ENCODE measurements at places on chromosomes 1 and 21.

- DNase-seq = no peak
These were observed 70.6 kb upstream of the GCLM start for GRCh38 chr1:93979718-93980319.

DNA sequence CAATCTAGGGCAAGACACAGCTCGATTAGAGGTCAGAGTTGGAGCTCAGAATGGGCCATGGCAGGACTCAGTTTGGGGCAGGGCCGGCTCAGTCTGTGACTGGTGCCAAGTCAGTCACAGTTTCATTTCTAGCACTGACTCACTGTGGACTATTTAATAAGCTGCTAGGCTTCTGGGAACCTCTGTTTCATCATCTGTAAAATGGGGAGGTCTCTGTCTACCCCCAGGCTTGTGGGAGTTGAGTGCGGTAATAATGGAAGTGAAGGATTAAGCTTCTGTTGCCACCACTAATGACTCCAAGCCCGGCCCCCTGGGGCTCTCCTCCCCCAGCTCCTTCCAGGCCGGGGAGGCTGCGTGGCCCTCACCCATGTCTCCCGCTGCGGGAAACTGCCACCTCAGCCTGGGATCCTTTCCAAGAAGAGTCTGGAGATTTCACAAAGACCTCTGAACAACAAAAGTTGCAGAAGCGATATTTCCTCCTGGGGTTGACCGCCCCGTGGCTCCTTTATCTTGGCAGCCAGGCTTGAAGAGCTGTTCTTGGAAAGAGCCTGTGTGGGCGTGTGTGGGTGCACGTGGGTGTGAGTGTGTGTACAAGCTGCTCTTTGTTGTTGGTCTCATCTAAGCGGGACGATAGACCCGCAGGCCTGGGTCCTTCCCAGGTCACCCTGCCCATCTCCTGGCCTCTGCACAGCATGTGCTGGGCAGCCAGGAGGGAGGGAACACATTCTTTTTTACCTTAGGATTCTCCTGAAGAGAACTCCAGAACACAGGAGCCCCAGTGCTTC lies 29.1 kb downstream of the KNCN start:
- DNase-seq = no peak

DNA sequence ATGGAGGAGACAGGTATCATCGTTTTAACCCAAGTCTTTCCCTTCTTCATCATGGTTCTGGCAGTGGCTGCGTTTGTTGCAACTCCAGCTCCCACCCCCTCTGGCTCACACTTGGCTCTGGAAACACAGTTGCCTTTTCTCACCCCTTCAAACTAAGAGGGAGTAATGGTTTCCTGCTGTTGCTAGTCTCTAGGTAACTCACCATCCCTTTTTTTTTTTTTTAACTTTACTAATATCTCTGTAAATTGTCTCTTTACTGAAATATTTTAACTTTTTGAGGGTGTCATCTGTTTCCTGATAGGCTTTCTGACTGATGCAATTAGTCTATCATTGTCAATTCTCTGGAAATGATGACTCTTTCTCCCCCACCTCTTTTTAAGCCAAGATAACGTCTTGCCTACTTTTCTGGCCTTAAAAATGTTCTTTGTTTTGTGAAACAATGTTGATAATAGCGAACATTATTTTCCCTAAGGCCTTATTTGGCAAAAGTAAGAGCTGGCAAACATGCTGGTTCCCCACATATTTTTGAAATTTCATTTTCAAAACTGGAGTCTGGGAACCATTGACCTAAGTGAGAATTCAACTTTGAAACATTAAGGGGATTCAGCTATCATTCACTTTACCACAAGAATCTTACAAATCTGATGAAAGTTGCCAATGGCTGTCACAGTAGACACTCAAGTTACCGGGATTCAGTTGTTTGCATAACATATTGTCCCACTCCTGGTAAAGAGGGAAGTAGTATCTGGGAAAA lies 85.3 kb downstream of the LEPR start:
- no peak for DNase-seq

DNA sequence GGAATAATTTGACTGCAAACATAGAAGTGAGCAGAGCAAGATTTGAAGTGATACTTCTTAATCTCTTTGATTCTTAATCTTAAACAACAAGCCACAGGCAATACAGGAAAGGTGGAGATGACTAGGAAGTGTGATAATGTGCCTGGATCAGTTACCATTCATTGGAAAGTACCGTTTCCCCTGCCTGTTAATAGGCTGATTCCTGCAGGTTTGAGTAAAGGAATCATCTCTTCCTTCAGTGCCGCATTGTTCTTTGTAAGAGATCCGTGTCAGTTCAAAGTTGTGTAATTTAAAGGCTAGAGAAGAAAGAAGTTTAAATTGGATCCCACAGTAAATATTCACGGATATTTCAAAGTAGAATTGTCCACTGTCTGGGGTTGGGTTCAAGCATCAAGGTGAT lies 43.5 kb upstream of the BCL10 start:
- DNase-seq = no peak

Data from CD4-positive, alpha-beta memory T cell (primary cell).